ENCODE measurements at places on chromosomes 5 and 9.

- no peak for DNase-seq
These were observed 15.3 kb upstream of the RPL26L1 start for GRCh38 chr5:172943906-172944305.

DNA sequence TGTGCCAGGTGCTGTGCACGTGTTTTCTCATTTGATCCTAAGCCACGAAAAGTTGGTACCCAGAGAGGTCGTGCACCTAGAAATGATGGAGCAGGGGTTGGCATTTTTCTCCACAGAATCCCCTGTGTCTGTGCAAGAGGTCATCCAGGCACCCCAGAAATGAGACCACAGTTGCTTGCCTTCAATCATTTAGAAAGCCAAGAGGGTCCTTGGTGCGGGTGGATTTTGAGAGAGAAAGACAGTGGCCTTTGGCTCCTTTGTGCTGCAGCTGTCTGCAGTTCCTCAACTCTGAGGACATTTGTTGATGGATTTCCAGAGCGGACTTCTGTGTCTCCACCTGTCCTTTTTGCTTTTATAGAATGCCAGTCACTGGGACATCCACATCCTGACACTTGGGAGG is 33.8 kb upstream of the SPRY4 start:
- DNase-seq, result no peak

DNA sequence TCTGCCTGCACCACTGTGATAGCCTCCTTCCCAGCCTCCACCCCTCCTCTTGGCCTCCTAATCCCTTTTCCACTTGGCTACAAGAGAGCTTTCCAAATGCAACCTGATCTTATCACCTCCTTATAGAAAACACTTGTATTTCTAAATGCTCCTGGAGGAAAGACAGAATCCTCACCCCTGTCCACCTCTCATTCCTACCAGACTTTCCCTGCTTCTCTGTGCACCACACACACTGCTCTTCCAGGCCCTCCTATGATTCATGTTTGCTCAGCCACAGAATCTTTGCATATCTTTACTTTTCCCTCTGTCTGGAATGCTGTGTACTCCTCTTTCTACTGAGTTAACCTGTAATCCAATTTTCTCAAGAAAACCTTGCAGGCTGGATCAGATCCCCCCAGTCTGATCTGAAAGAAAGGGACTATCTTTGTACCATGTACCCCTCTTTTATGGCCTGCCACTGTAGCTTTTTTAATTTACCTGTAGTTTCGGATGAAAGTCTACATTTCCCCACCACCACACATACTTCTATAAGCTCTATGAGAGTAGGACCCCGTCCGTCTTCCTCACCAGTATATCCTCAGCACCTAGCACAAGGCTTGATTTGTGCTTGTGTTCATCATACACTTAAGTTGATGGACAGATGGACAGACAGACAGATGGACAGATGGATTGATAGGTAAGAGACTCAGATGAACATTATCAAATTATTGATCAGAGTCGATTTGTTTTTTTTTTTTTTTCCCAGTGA is 95.3 kb downstream of the GALNT10 start:
- DNase-seq, result no peak

GRCh38 chr9:70156729-70157128 is 102.0 kb upstream of the SMC5 start:
- DNase-seq, result no peak

DNA sequence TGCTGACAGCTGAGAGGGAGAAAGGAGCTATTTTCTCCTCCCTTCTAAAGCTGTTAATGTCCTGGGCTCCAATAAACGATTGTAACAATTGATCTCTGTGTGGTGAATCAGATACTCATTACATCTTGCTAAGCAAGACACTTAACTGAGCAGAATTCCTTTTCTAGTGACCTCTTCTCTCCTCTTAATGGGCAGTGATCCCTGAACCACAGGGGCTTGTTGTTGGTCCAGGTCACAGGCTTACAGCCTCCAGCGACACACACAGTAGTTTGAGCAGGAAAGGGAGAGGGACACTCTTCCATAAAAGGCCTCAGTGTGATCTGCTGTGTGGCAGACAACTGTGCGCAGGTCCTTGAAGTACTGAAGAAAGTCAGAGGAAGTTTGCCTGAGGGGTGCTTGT is 58.5 kb upstream of the MYO10 start:
- no peak for DNase-seq

DNA sequence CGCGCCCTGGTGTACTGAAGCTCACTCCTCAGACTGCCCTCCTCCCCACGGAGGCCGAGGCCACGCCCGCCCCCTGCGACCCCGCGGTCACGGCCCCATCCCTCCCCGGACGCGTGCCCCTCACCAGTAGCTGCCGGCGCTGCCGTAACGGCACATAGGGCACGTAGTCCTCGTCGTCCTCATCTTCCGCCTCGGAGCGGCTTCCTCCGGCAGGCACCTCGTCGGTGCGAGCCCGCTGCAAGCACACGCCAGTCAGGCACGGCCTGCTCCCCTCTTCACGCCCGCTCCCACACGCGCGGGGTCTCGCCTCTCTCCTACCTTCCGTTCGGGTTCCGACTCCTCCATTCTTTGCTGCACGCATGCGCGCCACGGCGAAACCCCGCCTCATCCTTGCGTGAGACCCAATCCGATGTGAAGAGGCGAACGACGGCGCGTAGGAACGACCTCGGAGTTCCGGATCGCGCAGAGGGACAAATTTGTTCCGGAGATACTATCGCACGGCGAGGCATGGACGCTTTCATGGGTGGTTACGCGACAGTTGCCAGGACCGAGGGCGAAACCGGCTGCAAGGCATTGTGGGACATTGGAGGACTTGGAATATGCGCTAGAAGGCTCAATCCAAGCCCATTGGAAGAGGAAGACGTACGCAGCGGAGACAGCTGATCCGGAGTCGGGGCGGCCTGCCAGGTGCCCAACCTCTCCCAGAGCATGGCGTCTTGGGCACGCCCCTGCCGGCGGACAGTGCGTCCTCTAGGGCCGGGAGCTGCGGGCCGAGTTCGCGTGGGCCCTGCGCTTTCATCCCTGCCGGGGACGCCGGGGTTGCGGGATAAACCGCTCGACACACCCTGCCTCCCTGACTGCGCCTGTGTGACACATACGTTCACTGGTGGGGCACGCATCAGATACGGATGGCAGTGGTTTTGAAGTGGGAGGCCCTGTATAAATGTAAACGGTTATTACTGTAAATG is at the start of gene DDX41:
TSS of gene DDX41 (minus strand) at position 361 of the 968 bp plus-strand sequence. CDS start at position 345, 16 bp downstream.
- peak; percentile 98 for DNase-seq

DNA sequence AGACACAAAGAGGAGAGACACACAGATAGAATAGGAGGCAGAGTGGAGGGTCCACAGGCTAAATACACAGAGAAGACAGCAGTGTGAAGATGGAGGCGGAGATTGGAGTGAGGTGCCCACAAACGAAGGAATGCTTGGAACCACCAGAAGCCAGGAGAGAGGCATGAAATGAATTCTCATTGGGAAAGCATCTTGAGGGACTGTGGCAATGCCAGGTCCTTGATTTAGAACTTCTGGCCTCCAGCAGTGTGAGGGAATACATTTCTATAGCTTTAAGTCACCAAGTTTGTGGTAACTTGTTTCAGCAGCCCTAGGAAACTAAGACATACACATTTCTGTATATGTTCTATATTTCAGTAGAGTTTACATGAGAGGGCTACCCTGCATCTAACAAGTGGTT is 396.6 kb upstream of the ZNF608 start:
- DNase-seq, result no peak

DNA sequence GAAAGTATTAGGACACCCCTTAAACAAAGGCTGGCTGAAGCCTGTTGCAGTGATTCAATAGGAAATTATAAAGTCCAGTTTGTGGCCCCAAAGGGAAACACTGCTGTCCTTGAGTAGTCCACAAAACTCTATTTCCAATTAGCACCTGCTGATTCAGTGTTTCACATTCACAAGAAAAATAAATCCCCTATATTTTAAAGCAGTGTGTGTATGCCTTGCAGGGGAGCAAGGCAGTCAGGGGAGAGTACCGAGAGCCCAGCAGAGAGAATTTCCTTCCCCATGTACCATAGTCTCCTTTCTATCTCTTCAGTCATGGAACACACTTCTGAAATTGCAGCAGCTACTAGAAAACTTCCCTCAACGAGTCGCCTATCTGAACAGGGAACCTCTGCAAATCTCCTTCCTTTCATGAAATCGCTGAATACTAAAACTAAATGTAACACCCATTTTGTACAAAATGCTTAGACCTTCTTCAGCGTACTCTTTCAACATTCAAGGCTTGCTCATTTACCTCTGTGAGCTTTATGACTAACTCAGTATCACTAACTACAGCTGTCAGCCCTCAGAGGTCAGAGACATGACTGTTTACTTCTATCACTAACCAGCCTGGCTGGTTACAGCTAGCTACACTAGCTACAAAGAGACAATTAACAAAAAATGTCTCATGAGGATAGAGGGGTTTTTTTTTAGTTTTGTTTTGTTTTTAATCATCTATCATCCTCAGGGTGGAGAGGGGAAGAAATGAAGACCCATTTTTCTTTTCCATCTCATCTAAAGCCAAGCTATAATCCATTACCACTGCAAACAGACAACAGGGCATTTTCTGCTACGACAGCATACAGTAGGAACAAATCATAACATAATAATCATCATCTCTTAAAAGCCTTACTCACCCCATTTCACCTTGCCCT is 188.7 kb downstream of the EBF1 start:
- peak; percentile 9 for DNase-seq

- no peak for DNase-seq
These were observed 173.4 kb upstream of the NR3C1 start for GRCh38 chr5:143576711-143577484.

DNA sequence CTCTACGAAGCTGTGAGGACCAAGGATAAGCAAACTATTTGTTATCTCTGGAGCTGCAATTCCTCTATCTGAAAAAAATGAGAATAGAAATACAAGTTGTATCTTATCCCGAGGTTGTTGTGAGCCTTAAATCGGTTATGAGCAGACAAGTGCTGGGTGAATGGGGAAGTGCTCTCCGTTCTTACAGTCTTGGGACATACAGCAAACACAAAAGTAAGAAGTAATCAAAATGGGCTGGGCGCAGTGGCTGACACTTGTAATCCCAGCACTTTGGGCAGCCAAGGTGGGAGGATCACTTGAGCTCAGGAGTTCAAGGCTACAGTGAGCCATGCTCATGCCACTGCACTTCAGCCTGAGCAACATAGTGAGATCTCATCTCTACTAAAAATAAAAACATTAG is 31.7 kb downstream of the ITK start:
- no peak for DNase-seq

DNA sequence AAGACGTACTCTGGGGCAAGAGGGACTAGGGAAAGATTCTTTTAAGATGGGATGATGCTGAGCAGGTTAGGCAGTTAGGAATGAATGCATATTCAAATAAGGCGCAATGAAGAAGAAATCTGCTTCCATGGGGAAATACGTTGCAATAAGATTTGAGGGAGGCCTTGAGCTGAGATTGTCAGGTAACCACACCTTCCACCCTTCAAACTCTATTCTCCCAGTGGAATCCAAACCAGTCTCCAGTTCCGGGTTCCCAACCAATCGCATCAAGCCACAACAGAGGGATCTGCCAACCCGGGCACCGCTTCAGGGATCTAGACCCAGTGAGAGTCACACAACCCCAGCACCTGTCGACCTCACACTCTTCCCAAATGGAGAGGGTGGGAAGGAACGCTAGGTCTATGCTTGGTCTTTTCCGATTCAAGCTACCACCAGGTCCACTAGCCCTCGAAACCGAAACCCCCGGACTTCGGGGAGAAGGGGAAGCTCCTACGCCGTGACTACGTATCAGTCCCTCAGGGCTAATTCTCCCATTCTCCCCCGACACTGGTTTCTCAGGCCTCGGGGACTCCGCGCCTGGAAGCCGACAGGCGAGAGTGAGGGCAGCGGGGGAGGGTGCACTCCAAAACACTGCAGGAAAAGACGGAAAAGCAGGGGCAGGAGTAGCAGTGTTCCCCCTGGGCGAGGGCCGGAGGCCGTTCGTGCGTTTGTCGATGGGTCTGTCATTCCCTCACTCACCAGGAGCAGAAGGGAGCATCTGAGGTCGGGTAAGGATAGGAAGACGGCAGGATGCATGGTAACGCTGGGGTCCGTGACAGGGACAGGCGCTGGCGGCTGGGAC is 534 bp downstream of the ERP44 start:
- DNase-seq, result peak; percentile 44

DNA sequence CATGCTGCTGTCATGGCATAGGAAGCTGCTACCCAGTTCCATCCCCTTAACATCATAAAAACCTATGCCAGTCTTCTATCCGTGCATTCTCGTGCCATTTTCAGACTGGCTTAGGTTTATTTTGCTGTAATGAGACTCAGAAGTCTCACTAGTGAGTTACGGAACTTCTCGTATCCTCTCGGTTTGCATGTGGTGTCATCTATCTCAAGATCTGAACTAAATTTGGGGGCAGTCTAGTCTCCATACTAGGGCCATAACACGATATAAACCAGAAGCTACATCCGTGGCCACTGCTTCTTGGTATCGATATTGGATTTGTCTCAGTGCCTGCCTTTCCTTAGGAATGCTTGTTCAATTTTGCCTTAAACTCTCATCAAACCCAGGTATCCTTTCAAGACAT is 771.2 kb upstream of the CDH10 start:
- DNase-seq, result no peak

- no peak for DNase-seq
These were observed 70.1 kb upstream of the CCDC180 start for GRCh38 chr9:97237311-97237786.

GRCh38 chr5:132233081-132233480 is 5.4 kb upstream of the P4HA2 start:
- no peak for DNase-seq

GRCh38 chr5:119656023-119656422 is 26.7 kb downstream of the FAM170A start:
- no peak for DNase-seq

DNA sequence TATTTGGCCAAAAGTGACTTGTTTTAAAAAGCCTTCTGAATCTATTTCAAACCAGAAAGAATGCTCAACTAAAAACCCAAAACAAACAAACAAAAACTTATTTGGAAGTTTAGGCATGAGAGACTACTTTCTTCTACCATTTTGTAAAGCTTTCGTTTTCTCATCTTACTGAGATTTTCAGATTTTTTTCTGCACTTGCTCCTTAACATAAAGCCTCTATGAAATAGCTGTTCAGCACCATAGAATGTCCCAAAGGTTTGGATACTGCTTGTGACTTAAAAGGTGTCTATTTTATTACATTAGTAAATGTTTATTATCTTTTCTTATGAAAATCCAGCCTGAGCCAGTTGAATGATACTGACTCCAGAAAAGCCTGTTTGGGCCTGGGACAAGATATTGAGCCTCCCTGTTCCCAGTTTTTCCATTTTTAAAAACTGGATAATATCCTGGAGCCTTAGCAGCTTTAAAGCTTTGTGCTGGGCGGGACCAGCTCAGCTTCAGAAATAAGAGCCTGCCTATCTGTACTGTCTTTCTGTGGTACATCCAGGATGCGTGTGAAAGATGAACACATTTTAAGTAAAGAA is 292.6 kb downstream of the ZSWIM6 start:
- DNase-seq, result no peak

DNA sequence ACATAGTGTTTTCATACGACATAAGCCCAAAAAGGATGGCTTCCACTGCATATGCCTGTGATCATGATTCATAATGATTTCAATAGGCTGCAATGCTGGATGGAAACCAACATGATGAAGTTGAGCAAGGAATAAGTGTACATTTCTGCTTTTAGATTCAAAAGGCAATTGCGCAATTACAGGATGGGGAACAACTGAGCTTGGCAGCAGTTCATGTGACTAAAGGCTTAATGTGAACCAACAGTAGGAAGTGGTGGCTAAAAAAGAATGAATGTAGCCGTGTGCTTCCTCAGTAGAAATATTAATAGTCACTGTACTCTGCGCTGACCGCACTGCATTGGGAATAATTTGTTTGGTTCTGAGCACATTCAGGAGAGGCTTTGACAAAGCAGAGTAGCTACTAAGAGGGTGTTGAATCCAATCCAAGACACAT is 51.2 kb downstream of the SLC1A3 start:
- no peak for DNase-seq

Measured in activated CD4-positive, alpha-beta T cell treated with anti-CD3 and anti-CD28 coated beads, Interleukin-10, Interleukin-2, amounts not matched to agents 100 ng/mL and 50 ng/mL, durations not matched to agents 16 hours and 8 hours (primary cell).